ENCODE measurements at places on chromosomes 6 and 20.

GRCh38 chr20:62920039-62920645, 6.2 kb downstream of the DIDO1 start:
- DNase-seq = no peak

DNA sequence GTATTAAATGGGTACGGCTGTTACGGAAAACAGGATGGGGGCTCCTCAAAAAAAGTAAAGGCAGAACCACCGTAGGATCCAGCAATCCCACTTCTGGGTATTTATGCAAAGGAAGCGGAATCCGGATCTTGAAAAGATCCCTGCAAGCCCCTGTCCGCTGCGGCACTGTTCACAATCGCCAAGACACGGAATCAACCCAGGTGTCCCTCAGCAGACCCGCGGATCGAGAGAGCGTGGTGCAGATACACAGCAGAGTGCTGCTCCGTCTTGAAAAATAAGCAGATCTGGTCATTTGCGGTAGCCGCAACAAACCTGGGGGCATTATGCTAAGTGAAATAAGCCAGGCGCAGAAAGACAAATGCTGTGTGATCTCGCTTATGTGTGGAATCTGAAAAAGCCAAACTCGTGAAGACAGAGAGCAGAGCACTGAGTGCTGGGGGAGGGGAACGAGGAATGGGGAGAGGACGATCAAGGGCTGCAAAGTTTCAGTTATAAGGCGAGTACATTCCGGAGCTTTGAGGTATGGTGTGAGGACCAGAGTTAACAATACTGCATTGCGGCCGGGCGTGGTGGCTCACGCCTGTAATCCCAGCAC, 41.3 kb downstream of the NTSR1 start:
- DNase-seq = no peak

- DNase-seq = no peak
These were observed 4.6 kb upstream of the DSTN start for GRCh38 chr20:17565169-17565845.

DNA sequence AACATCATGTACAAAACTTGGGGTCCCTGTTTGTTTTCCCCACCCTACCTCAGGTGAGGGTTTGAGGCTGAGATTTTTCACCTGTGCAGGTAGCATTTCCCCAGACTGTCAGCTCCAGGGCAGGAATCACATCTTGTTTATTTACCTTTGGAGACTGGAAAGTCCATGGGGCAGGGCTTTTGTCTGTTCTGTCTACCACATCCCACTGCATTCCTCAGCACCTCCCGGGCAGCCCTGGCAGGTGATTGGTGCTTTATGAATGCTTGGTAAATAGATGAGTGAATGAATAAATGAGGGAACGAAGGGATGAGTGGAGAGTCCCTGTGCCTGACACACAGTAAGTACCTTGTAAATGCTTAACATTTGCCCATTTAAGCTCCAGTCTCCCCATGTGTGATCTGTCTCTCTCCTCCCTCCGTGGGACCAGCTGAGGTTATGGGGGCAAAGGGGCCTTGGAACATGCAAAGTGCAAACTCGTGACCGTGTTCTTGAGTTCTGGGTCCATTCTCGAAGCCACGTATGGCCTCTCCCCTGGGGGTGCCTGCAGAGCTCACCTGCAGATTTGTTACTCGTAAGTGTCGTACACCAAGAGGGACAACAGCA, 69.7 kb upstream of the PMEPA1 start:
- DNase-seq = no peak

- DNase-seq = no peak
These were observed 99.0 kb downstream of the QRSL1 start for GRCh38 chr6:106728296-106728870.
